ENCODE measurements at places on chromosomes 1 and 21.

- peaks cover 13% of the 10 kb centered on the region for H3K4me1 ChIP-seq
- no peaks in the 10 kb centered on the region for H3K27me3 ChIP-seq
- H3K36me3 ChIP-seq = no peaks in the 10 kb centered on the region
- no peak overlapping the region for H3K27ac ChIP-seq
- H3K4me3 ChIP-seq = no peak overlapping the region
Measured at GRCh38 chr1:41777695-41778094, 141.0 kb downstream of the HIVEP3 start.

- peaks cover 11% of the 10 kb centered on the region for H3K36me3 ChIP-seq
- H3K27ac ChIP-seq = no peak overlapping the region
- no peak overlapping the region for H3K4me3 ChIP-seq
- no peaks in the 10 kb centered on the region for H3K4me1 ChIP-seq
Measured at GRCh38 chr1:230281556-230281955, 144.6 kb downstream of the PGBD5 start.

DNA sequence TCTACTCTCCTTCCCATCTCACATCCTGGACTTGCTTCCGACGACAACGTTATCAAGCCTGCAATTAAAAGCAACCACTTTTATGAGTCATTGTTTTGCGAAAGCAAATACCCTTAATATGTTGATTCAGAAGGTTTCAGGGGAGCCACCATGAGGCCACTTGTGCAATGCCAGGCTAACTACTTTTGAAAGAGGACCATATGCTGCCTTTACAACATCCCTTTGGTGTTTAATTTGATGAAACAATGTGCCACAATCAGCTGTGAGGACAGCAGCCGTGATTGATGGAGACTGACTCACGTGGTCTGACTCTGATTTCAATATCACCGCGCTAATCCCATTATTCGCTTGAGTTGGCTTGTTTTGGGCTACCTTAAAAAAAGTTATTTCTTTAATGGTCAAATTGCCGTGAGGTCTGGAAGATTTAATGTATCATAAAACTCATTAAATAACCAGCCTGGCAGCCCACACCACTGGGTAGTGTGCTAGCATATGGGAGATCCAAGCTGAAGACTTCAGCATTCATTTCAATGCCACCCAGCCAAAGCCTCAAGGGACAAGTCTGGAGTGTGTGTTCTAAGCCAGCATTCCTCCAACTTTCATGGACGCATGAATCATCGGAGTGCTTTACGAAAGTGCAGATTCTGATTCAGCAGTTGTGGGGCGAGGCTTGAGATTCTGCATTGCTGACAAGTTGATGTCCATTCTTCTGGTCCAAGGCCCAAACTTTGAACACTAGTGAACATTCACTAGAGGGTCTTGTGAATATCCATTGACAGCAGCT, 73.3 kb upstream of the PAXBP1 start:
- H3K36me3 ChIP-seq = no peaks in the 10 kb centered on the region
- no peak overlapping the region for H3K4me3 ChIP-seq
- peaks cover 18% of the 10 kb centered on the region for H3K27me3 ChIP-seq
- H3K4me1 ChIP-seq = peaks cover 14% of the 10 kb centered on the region
- peak; percentile 95 for DNase-seq

DNA sequence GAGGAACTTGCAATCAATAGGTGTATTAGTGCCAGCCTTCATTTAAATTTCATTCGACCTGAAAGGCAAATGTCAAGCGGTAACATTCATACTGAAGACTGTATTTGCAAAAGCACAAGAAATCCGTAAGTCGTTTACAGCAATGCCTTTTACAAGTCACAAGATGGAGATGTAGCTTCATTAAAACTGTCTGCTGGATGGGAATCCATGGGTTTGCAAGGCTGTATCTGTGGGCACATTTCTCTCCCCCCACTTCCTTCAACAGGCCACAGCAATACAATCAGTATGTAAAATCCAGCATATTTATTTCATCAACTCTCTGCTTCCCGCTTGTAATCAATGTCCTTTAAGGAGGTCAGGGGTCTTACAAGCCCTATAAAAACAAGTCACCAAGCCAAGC, 147.1 kb downstream of the SLC45A1 start:
- no peak overlapping the region for H3K4me3 ChIP-seq
- H3K27me3 ChIP-seq = no peaks in the 10 kb centered on the region
- H3K36me3 ChIP-seq = no peaks in the 10 kb centered on the region
- peak; percentile 39 for DNase-seq
- no peak overlapping the region for H3K27ac ChIP-seq

- peak; percentile 59 for DNase-seq
- no peaks in the 10 kb centered on the region for H3K4me1 ChIP-seq
- H3K27ac ChIP-seq = no peak overlapping the region
- no peak overlapping the region for H3K4me3 ChIP-seq
Measured at GRCh38 chr1:156627313-156627880, 8.2 kb downstream of the HAPLN2 start.

- peak overlapping the region; percentile 73 for H3K27ac ChIP-seq
- H3K4me3 ChIP-seq = peak overlapping the region; percentile 33
- peak; percentile 98 for DNase-seq
- peaks cover 3% of the 10 kb centered on the region for H3K36me3 ChIP-seq
- no peaks in the 10 kb centered on the region for H3K27me3 ChIP-seq
- H3K4me1 ChIP-seq = peaks cover 23% of the 10 kb centered on the region
Measured at GRCh38 chr21:25573409-25574206, 33.7 kb downstream of the MRPL39 start.

- H3K4me3 ChIP-seq = peak overlapping the region; percentile 96
- DNase-seq = peak; percentile 90
- H3K36me3 ChIP-seq = peaks cover 30% of the 10 kb centered on the region
- peak overlapping the region; percentile 80 for H3K27ac ChIP-seq
- H3K4me1 ChIP-seq = peaks cover 26% of the 10 kb centered on the region
- no peaks in the 10 kb centered on the region for H3K27me3 ChIP-seq
Measured at GRCh38 chr1:37808369-37809319, 636 bp upstream of the YRDC start.

GRCh38 chr1:94069919-94070285, 51.0 kb downstream of the ABCA4 start:
- H3K27me3 ChIP-seq = no peaks in the 10 kb centered on the region
- no peaks in the 10 kb centered on the region for H3K4me1 ChIP-seq
- H3K36me3 ChIP-seq = no peaks in the 10 kb centered on the region
- no peak overlapping the region for H3K4me3 ChIP-seq

DNA sequence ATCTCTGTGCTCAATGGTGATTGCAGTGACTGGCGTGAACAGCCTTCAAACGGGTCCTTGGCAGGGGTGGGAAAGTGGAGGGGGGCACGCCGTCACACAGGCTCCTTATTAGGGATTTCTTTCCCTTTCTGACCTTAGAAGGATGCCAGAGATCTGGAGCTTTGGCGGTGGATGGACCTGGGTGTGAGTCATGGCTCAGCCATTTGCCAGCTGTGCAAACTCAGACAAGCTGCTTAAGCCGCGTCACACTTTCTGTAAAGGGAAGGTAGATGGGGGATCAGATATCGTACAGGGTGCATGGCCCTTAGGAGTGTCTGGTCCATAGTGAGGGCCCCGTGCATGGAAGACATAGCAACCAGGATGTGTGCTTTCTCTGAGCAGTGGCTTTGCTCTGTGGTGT, 48.3 kb upstream of the C1orf174 start:
- H3K27ac ChIP-seq = no peak overlapping the region
- H3K36me3 ChIP-seq = no peaks in the 10 kb centered on the region
- H3K4me1 ChIP-seq = no peaks in the 10 kb centered on the region
- DNase-seq = no peak
- H3K4me3 ChIP-seq = no peak overlapping the region
- H3K27me3 ChIP-seq = no peaks in the 10 kb centered on the region

- no peaks in the 10 kb centered on the region for H3K36me3 ChIP-seq
- no peak overlapping the region for H3K4me3 ChIP-seq
- H3K27ac ChIP-seq = no peak overlapping the region
- H3K4me1 ChIP-seq = peaks cover 13% of the 10 kb centered on the region
- no peaks in the 10 kb centered on the region for H3K27me3 ChIP-seq
Measured at GRCh38 chr1:248855580-248855979, 3.3 kb downstream of the ZNF692 start.

DNA sequence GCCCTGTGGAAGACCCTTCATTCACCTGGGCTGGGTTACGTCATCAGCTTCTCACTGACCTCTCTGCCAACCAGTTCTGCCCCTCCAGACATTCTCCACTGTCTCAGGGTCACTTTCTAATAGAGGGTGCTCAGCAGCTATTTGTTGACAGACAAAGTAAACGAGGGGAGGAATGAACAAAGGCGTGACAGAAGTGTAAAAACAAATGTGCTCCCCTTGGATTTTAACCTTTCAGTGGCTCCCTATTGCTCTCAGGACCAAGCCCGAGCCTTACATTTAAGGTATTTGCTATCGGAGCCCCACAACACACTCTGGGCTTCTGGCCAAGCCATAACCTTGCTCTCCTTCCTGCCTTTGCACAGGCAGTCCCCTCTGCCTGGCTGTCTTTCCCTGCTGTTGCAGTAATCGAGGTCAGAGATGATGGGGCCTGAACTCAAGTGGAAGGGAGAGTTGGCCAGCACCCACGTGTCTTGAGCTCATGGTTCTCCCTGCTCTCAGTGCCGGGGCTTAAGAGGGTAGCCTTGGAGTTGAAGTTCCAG, 9.3 kb upstream of the MARCKSL1 start:
- H3K27ac ChIP-seq = no peak overlapping the region
- no peak overlapping the region for H3K4me3 ChIP-seq
- H3K36me3 ChIP-seq = no peaks in the 10 kb centered on the region
- no peak for DNase-seq
- H3K4me1 ChIP-seq = no peaks in the 10 kb centered on the region
- no peaks in the 10 kb centered on the region for H3K27me3 ChIP-seq

GRCh38 chr1:170126696-170127095, 19.1 kb upstream of the NTMT2 start:
- 0 out of 2 replicates have a peak, but pooled peaks cover 4% of the 10 kb centered on the region for H3K4me1 ChIP-seq
- DNase-seq = peak; percentile 87
- H3K27me3 ChIP-seq = no peaks in the 10 kb centered on the region
- no peaks in the 10 kb centered on the region for H3K36me3 ChIP-seq
- H3K27ac ChIP-seq = peak overlapping the region; percentile 34

DNA sequence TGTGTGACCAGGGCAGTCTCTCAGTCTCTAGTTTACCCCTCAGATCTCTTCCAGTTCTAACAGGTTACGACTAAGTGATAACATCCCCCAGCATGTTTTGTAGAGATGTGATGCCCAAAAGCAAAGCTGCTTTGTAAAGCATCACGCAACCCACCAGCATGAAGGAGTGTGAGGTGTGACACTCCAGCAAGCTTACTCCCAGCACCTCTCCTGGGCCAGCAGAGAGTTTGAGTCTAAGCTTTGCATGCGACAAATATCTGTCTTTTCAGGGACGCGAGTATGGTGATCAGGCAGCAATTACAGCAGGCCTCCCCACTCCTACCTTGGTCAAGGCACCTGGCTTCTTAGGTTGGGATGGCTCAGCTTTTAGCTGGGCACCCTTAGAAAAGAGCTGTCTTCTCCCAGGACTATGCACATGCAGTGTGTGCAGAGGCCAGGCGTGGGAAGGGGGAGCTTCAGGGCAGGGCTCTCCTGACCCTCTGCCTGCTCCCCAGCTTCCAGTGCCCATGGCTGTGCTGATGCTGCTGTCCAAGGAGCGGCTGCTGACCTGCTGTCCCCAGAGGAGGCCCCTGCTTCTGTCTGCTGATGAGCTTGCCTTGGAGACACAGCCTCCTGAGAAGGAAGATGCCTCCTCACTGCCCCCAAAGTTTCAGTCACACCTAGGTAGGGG, 48.2 kb downstream of the ELK4 start:
- peaks cover 38% of the 10 kb centered on the region for H3K27me3 ChIP-seq
- H3K27ac ChIP-seq = no peak overlapping the region
- no peak overlapping the region for H3K4me3 ChIP-seq
- no peak for DNase-seq
- peaks cover 3% of the 10 kb centered on the region for H3K4me1 ChIP-seq

GRCh38 chr1:109398343-109399225, 866 bp upstream of the SORT1 start:
- 0 out of 2 replicates have a peak, but pooled peaks cover under 1% of the 10 kb centered on the region for H3K4me1 ChIP-seq
- no peaks in the 10 kb centered on the region for H3K27me3 ChIP-seq
- H3K4me3 ChIP-seq = peak overlapping the region; percentile 71
- no peak for DNase-seq
- H3K36me3 ChIP-seq = 0 out of 2 replicates have a peak, but pooled peaks cover 15% of the 10 kb centered on the region

DNA sequence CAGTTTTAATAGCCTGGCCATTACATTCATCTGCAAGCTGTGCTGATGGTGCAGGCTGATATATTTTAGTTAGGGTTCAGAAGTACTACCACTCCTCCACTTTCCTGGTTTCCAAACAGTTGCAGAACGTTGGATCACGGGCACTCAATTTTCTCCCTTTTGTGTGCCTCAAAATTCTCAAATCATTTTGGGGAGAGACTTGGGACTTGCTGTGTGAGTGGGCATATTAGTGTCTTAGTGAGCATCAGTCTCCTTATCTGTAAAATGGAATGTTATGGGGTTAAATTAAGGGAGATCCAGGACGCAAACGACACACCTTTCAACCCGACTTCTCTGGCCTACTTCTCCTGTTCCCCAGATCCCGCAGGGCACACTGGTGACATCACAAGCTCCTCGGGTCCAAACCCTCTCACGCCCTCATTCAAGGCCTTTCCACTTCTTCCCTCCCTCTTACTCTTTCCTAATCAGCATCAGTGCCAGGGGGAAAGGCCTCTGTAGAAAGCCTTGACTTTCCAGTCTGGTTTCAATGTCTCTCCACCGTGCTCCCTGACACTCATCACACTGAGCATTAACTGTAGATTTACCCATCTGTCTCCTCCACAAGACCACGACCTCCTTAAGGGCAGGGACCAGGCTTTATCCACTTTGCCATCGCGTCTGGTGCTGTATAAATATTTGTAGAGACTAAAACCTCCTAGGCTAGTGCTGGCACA, 1.2 kb downstream of the PIGP start:
- H3K27me3 ChIP-seq = no peaks in the 10 kb centered on the region
- peaks cover 16% of the 10 kb centered on the region for H3K36me3 ChIP-seq
- peaks cover 24% of the 10 kb centered on the region for H3K4me1 ChIP-seq
- H3K4me3 ChIP-seq = peak overlapping the region; percentile 95
- peak; percentile 93 for DNase-seq
- H3K27ac ChIP-seq = peak overlapping the region; percentile 97

DNA sequence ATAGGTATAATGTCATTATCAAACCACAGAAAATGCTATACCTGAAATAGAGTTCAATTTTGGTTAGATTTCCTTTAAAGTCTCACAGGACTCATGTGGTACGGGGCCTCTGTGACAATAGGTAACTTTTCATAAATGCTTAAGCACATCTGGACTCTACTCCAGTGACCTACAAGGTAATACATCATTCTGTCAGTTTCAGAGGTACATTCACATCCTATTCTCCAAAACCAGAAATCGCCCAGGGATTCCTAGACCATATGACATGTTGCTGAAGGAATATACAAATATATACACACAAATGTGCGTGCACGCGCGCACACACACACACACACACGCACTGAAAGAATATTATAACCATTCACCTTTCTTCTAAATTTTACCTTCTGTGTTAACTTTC, 311.8 kb downstream of the SMYD3 start:
- H3K27ac ChIP-seq = no peak overlapping the region
- H3K27me3 ChIP-seq = no peaks in the 10 kb centered on the region
- H3K36me3 ChIP-seq = no peaks in the 10 kb centered on the region
- no peaks in the 10 kb centered on the region for H3K4me1 ChIP-seq
- no peak overlapping the region for H3K4me3 ChIP-seq

- H3K4me3 ChIP-seq = peak overlapping the region; percentile 29
- no peaks in the 10 kb centered on the region for H3K27me3 ChIP-seq
- no peaks in the 10 kb centered on the region for H3K36me3 ChIP-seq
- no peak for DNase-seq
Measured at GRCh38 chr1:1346501-1346890, 2.7 kb downstream of the DVL1 start.

Measured in GM23248 (cell line).